ENCODE measurements at places on chromosomes 16 and 17. TPM values are rescaled to one million over a fixed set of nuclear protein-coding genes. Genes with fewer than 3 reads are reported as not detected.

- no peaks in the 10 kb centered on the region for H3K27me3 ChIP-seq
Observed at GRCh38 chr16:87703835-87704375, 61.9 kb downstream of the KLHDC4 start.

- H3K36me3 ChIP-seq, result no peaks in the 10 kb centered on the region
- no peak for DNase-seq
- H3K27ac ChIP-seq, result peak overlapping the region; percentile 89
- H3K4me1 ChIP-seq, result peaks cover 72% of the 10 kb centered on the region
Observed at GRCh38 chr17:40447148-40447644, 3.9 kb downstream of the IGFBP4 start.

DNA sequence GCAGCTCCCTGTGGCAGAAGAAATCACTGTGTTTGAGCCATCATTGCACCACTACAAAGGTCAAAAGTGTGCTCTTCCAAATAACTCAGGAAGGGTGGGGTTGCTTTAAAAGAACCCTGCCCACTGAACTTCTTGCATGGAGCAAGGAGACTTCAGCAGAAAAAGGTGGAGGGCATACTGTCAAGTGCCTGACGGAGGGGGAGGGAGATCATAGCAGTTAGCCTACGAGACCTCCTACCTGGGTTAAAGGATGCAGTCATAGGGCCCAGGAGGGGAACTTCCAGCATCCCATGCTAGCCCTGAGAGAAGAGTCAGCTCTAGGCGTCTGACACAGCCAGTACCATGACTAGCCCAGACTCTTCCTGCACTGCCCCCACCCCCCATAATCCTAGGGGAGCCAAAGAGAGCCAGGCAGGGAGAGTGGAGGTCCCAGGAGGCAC, 45.3 kb upstream of the MSI2 start:
- H3K4me1 ChIP-seq, result peaks cover 13% of the 10 kb centered on the region
- H3K36me3 ChIP-seq, result no peaks in the 10 kb centered on the region
- peak; percentile 42 for DNase-seq
- no peaks in the 10 kb centered on the region for H3K27me3 ChIP-seq
- H3K27ac ChIP-seq, result no peak overlapping the region

DNA sequence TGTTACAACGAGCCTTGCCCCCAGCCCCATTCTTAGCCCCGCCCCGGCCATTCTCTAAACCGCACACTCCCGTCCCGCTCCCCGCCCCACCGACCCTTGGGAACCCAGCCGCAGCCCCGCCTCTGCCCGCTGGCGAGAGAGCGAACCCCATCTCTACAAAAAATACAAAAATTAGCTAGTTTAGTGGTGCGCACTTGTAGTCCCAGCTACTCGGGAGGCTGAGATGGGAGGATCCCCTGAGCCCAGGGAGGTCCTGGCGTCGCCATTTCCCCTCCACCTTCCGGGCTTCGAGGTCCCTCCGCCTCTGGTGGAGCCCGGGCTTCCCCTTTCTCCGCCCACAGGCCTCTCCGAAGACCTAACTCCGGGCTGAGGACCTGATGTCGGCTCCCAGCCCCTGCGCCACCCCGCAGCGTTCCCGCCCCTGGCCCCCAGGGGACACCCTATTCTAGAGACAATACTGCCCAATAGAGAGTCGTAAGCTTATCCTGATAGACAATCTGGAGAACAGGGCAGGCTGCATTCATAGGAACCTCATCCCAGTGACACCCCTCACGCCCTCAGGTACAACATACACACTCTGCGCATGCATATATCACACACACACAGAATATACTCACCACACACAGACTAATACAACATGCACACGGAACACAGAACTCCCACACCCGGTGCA, 480 bp upstream of the PROCA1 start:
- no peaks in the 10 kb centered on the region for H3K27me3 ChIP-seq
- no peak for DNase-seq
- peak overlapping the region; percentile 78 for H3K27ac ChIP-seq
- H3K4me1 ChIP-seq, result peaks cover 7% of the 10 kb centered on the region
- H3K4me3 ChIP-seq, result peak overlapping the region; percentile 69
- 0 out of 2 replicates have a peak, but pooled peaks cover 12% of the 10 kb centered on the region for H3K36me3 ChIP-seq

DNA sequence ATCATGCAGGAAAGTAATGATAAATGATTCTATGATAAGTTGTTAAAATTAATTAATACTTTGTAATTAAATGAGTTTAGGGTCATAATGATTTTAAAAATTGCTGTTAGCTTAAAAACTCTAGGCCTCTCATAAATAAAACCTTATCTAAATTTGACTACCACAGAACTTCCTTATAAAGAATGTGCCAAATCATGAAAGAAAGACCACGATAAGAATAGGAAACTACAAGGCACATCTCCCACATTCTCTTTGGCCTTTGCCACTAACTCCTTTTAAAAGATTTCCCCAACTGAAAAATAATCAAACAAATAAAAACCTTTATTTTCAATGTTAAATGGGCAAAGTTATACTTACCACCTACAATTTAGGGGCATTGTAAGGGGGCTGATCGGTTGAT, 164.6 kb upstream of the C17orf78 start:
- no peak overlapping the region for H3K4me3 ChIP-seq
- H3K4me1 ChIP-seq, result no peaks in the 10 kb centered on the region
- H3K27me3 ChIP-seq, result no peaks in the 10 kb centered on the region
- no peak overlapping the region for H3K27ac ChIP-seq

DNA sequence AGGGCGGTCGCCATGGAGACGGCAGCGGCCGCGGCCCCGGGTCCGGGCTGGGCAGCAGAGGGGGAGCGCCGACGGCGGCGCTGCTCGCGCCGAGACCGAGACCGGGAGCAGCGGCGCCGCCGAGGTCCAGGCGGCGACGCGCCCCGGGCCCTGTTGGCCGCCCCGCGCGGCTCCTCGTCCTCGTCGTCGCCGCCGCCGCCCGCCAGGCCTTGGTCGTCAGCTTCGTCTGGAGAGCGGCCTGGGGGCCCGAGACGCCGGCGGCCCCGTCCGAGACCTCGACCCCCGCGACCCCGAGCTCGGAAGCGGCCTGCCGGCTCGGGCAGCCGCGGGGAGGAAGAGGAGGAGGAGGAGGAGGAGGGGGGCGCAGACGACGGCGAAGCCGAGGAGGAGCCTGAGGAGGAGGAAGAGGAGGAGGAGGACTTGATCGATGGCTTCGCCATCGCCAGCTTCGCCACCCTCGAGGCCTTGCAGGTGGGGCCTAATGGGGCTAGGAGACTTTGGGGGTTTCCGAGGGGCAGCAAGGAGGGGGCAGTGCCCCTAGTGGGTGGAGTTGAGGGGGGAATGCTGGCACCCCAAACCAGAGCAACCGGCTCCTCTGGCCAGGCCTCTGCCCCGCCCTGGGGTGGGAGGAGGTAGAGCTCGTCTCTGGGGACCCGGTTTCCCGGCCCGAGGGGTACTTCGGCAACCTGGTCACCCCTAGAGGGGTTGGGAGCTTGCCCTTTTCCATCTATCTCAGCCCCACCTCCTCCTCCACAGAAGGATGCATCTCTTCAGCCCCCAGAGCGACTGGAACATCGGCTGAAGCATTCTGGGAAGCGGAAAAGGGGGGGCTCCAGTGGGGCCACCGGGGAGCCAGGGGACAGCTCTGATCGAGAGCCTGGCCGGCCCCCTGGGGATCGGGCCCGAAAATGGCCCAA, 1.5 kb downstream of the FBRS start:
- peaks cover 20% of the 10 kb centered on the region for H3K4me1 ChIP-seq
- H3K36me3 ChIP-seq, result peaks cover 17% of the 10 kb centered on the region
- peak overlapping the region; percentile 97 for H3K27ac ChIP-seq

DNA sequence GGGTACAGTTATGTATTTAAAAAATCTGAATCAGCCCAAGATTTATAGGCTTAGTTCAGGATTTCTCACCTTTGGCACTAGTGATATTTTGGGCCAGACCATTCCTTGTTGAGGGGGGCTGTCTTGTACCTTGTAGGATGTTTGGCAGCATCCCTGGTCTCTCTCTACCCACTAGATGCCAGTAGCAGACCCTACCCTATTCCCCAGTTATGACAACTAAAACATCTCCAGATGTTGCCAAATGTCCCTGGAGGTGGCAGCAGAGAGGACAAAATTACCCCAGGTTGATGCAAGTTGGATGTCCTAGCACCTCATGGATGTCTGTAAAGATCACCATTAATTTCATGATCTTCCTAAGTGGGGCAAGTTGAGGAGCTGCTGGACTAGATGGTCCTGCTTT, 45.8 kb downstream of the SYT17 start:
- H3K27ac ChIP-seq, result no peak overlapping the region
- no peaks in the 10 kb centered on the region for H3K36me3 ChIP-seq
- DNase-seq, result no peak
- no peak overlapping the region for H3K4me3 ChIP-seq
- no peaks in the 10 kb centered on the region for H3K27me3 ChIP-seq

GRCh38 chr17:78258323-78259191, 27.1 kb downstream of the TMEM235 start:
- H3K27ac ChIP-seq, result no peak overlapping the region
- H3K27me3 ChIP-seq, result no peaks in the 10 kb centered on the region
- no peak overlapping the region for H3K4me3 ChIP-seq
- 0 out of 2 replicates have a peak, but pooled peaks cover 3% of the 10 kb centered on the region for H3K4me1 ChIP-seq

GRCh38 chr17:6179017-6179416, 108.8 kb downstream of the WSCD1 start:
- H3K4me1 ChIP-seq, result no peaks in the 10 kb centered on the region
- H3K27ac ChIP-seq, result no peak overlapping the region
- H3K27me3 ChIP-seq, result no peaks in the 10 kb centered on the region
- no peaks in the 10 kb centered on the region for H3K36me3 ChIP-seq
- DNase-seq, result no peak

LGALS9B gene
- total RNA-seq, result not detected

PIPOX gene
- total RNA-seq, result not detected

Data from GM23248 (cell line).